Activated CD8-positive, alpha-beta T cell treated with anti-CD3 and anti-CD28 coated beads for 36 hours (primary cell): ENCODE measurements at places on chromosomes 16 and 17. TPM values are rescaled to one million over a fixed set of nuclear protein-coding genes. Genes with fewer than 3 reads are reported as not detected.
A peak's percentile ranks its signal among the peaks of the same experiment; 100 is the strongest.

- H3K4me3 ChIP-seq: no peak overlapping the region
- peak; percentile 12 for DNase-seq
- no peaks in the 10 kb centered on the region for H3K4me1 ChIP-seq
Observed at GRCh38 chr16:67104061-67104460, 5.7 kb upstream of the PHAF1 start.

Gene NOXO1
- not detected for total RNA-seq

- H3K4me3 ChIP-seq: no peak overlapping the region
- peak; percentile 64 for DNase-seq
- H3K4me1 ChIP-seq: no peaks in the 10 kb centered on the region
- peaks cover 11% of the 10 kb centered on the region for H3K36me3 ChIP-seq
- no peaks in the 10 kb centered on the region for H3K27me3 ChIP-seq
Observed at GRCh38 chr16:81696961-81697615, 82.0 kb upstream of the PLCG2 start.

Gene IGFBP4
- 10.7 TPM for total RNA-seq

DNA sequence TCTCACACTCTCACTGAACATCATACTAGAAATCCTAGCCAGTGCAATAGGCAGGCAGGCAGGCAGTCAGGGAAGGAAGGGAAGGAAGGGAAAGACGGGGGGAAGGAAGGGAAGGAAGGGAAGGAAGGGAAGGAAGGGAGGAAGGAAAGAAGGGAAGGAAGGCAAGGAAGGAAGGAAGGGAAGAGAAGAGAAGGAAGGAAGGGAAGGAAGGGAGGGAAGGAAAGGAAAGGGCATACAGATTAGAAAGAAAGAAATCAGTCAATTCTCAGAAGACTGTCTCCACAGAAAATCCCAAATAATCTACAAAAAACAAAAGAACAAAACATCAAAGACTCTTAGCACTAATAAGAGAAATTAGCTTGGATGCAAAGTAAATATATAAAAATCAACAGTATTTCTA is 93.9 kb downstream of the CPPED1 start:
- no peak for DNase-seq
- H3K4me1 ChIP-seq: no peaks in the 10 kb centered on the region
- H3K36me3 ChIP-seq: peaks cover 1% of the 10 kb centered on the region
- H3K4me3 ChIP-seq: no peak overlapping the region

DNA sequence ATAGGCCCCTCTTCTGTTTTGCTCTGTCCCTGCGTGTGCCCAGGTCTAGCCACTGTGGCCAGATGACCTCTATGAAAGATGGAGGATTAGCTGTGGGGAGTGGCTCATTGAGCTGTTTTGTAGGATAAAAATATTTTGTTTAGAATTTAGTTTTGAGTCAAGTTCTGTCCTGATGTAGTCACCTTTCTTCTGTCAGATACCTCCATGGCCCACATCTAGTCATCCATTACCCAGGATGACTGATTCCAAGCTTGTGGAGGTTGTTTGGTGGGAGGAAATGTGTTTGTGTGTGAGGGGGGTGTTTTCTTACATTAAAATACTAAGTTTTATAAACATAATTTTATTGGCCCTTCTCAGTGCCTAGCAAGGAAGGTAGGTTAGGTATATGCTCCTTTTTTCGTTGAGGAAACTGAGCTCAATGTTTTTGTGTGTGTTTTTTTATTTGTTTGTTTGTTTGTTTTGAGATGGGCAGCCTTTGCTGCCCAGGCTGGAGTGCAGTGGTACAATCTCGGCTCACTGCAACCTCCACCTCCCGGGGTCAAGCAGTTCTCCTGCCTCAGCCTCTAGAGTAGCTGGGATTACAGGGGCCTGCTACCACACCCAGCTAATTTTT is 16.3 kb downstream of the SNX11 start:
- no peaks in the 10 kb centered on the region for H3K27me3 ChIP-seq
- H3K36me3 ChIP-seq: peaks cover 25% of the 10 kb centered on the region
- DNase-seq: no peak

Gene PLLP
- total RNA-seq: 0.51 TPM
